ENCODE measurements at places on chromosomes 7 and 10. TPM values are rescaled to one million over a fixed set of nuclear protein-coding genes. Genes with fewer than 3 reads are reported as not detected.

MMD2 gene
- not detected for total RNA-seq

TIMM23 gene
- 86.1 TPM for total RNA-seq

NEUROD6 gene
- not detected for total RNA-seq

H2BK1 gene
- not detected for total RNA-seq

SMKR1 gene
- total RNA-seq = not detected

ACBD7 gene
- total RNA-seq = not detected

BMPER gene
- total RNA-seq = 2.5 TPM

CCDC3 gene
- 4.7 TPM for total RNA-seq

KCNIP2 gene
- 409 TPM for total RNA-seq

AGR2 gene
- total RNA-seq = not detected

ZC3HAV1L gene
- 4.0 TPM for total RNA-seq

CRHR2 gene
- total RNA-seq = 0.35 TPM

PAX4 gene
- not detected for total RNA-seq

DTX2 gene
- total RNA-seq = 8.0 TPM

TLX1 gene
- not detected for total RNA-seq

DLD gene
- 288 TPM for total RNA-seq

PPP1R17 gene
- not detected for total RNA-seq
